H9 (cell line): ENCODE measurements at places on chromosomes 12 and 14. TPM values are rescaled to one million over a fixed set of nuclear protein-coding genes. Genes with fewer than 3 reads are reported as not detected.

DNA sequence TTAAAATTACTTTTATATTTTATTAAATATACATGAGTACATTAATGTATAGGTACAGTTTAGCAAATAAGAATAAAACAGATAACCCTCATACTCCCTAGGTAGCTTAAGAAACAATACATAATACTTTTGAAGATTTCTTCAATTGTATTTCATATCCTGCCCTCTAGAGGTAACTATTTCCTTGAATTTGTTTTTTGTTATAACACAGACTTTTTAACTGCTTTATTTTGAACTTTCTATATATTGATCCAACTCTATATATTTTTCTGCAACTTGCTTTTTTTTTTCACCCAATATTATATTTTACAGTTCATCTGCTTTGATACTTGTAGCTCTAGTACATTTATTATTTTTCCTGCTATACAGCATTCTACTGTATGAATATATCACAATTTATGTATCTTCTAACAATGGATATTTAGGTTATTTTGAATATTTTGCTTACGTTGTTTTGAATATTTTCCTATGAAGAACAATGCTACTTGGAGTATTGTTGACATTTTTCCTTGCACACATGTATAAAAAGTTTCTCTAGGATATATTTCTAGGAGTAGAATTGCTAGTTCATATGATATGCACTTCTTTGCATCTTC lies 72.8 kb upstream of the ABCD2 start:
- DNase-seq = no peak

- DNase-seq = no peak
Measured at GRCh38 chr14:68610251-68610793, 182.5 kb downstream of the ZFP36L1 start.

GRCh38 chr12:48807981-48808380 lies 10.3 kb upstream of the CACNB3 start:
- DNase-seq = no peak

SLCO1A2 gene
- total RNA-seq = 10.3 and 10.6 TPM in 2 replicates

- DNase-seq = peak; percentile 64
Measured at GRCh38 chr12:56221232-56221756, 428 bp downstream of the RNF41 start.

GRCh38 chr12:132222096-132222807 lies 78.0 kb downstream of the NOC4L start:
- no peak for DNase-seq

DNA sequence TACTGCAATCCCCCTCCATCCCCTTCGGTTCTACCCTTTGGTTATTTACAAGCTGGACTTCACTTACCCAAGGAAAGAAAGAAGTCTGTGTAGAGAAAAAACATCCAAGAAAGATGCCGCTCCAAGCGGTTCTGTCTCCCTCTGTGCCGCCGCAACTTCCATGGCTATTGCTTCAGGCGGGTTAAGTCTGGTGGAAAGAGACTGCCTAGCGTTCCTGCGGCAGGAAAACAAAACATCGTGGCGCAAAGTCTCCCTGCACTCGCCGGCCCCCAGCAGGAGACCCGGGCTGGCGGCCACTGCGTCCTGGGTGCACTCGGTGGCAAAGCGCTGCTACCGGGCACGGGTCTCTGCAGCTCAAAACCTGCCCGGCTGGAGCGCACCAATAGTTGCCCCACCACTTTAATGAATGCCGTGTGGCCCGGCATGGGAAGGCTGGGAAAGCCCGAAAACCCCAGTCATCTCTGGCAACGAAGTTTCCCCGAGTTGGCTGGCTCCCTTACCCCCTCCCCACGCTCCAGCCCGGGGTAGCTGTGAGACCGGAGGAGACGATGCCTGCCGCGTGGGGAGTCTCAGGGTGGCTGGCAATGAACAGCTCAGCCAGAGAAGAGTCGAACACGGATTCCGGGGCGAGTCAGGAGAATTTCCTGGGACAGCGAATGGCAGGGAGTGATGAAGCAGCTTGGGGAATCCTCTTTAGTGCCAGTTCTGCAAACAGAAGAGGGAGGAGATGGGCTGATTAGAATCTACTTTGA lies 3.5 kb upstream of the KCNK10 start:
- DNase-seq = peak; percentile 47

DNA sequence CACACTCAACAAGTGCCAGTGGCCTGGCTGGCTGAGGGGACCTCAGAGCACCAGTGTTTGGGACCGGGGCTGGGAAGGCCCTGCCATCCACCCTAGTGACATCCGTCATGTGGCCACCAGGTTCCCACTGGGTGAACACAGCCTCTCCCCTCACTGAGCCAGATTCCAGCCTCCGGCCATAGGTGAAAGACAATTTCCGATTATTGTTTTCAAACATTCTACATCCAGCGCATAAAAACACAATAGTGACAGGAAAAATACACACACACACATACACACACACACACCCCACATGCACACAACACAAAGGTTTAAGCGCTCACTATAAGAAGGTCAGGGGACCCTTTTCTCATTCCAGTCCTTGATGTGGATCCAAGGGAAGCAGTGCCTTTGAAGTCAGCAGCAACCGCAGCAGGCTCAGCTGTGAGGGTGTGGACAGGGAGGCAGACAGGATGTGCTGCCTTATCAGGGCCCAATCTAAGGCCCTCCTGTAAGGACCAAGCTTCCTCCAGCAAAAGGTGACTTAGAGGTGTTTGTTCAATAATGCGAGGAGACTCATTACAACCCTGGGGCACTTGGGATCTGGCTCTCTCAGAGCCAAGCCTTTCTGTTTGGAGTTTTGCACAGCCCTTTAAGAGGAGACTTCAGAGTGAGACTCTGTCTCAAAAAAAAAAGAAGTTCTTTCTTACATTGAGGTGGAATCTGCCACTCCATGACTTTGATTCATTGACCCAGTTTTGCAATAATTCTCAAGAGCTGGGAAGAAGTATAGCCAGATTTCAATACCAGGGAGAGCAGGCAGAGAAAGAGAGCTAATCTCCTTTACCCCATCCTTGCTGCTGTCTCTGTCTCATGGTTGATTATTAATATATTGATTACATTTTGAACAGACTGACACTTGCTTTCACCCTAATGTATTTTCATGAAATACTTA lies 227.8 kb downstream of the ZFP36L1 start:
- DNase-seq = no peak
